ENCODE measurements at places on chromosomes 5 and 9. TPM values are rescaled to one million over a fixed set of nuclear protein-coding genes. Genes with fewer than 3 reads are reported as not detected.

The SPINK4 gene
- not detected for total RNA-seq

The TXNDC8 gene
- total RNA-seq, result not detected

The ZNF366 gene
- total RNA-seq, result 0.49 TPM

The CCDC192 gene
- total RNA-seq, result not detected

The ORM2 gene
- total RNA-seq, result not detected

The RNF14 gene
- 46.2 TPM for total RNA-seq

The HRH2 gene
- not detected for total RNA-seq

The TCF7 gene
- total RNA-seq, result under 0.01 TPM

The PRDM9 gene
- not detected for total RNA-seq

Data from cardiac atrium fibroblast (primary cell).